ENCODE measurements at places on chromosomes 2 and 18.

DNA sequence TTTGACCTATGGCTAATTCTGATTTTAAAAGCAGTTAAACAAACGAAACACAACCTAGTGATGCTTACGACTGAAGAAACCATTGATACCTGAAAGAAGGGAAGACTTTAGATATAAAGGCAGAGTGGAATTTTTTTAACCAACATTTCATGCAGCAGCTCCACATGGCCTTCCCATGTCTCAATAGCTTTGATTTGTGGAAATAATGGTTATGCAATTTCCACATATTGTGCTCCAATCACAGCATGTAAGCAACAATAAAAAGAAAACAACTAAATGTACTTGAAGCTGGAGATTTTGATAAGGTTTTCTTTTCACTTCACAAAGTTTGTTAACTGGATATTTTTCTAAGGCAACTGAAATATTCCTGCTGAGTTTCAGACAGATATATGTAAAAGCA is 82.0 kb upstream of the SLC39A10 start:
- DNase-seq = no peak

DNA sequence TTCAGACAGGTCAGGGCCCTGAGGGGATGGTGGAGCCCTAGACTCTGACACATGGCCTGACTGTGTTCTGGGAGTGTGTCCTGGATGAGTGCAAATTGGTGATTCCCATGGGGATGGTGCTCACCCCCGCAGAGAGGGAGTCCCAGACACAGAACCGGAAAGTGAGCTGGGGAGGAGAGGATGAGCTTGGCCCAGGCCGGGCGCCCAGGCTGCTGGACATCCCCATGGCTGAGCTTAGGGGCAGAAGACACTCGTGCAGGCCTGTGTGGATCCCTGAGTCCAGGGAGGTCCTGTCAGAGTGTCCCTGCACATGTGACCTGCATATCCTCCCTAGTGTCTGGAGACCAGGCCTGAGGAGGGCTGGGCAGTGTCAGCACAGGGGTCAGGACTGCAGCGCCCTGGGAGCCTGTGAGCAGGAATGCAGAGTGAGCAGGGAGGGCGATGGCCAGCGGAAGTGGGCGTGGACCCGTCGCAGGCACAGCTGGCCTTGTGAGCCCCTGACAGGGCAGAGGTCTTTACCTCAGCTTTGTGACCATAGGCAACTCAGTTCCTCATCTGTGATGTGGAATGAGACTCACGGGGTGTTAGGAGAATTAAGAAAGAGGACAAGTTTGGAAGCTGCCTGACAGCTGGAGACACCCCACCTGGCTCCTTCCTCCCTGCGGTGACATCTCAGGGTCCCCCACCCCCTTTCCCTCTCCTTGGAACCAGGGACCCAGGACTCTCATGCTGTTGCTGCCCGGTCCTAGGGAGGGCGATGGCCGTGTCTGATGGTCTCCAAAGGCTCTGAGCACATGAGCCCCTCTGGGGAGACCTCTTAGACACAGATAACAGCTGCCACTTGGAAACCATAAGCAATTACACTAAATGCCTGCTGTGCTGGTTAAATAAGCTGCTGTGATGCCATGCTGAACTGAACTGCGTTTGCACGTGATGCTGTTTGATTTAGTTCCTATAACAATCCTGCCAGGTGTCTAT is 62.6 kb upstream of the HS6ST1 start:
- DNase-seq = no peak

GRCh38 chr2:8421658-8422449 is 260.0 kb upstream of the ID2 start:
- DNase-seq = no peak

GRCh38 chr2:112824694-112825085 is 11.9 kb downstream of the IL1B start:
- no peak for DNase-seq

GRCh38 chr2:130371723-130372054 is 15.8 kb downstream of the PTPN18 start:
- DNase-seq = no peak

DNA sequence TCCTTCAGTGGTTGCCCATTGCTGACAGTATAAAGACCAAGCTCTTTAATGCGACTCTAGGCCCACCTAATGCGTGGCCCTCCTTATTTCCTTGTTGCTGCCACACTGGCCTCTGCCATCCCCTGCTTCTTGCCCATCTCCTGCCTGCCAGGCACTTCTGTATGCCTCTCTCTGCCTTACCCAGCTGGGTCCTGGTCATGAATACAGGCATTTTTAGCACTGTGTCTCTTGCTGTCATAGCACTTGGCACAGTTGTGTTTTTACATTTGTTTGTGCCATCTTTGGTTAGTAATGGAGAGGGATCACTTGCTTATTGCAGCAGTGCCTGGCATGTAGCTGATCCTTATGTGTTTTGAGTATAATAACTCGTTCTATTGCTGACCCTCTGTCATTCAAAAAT is 38.7 kb downstream of the MAP4K4 start:
- DNase-seq = no peak
